Upper lobe of left lung (tissue), 6 donors: ENCODE measurements at places on chromosomes 2 and 18. TPM values are rescaled to one million over a fixed set of nuclear protein-coding genes. Genes with fewer than 3 reads are reported as not detected.
A peak's percentile ranks its signal among the peaks of the same experiment; 100 is the strongest.

DNA sequence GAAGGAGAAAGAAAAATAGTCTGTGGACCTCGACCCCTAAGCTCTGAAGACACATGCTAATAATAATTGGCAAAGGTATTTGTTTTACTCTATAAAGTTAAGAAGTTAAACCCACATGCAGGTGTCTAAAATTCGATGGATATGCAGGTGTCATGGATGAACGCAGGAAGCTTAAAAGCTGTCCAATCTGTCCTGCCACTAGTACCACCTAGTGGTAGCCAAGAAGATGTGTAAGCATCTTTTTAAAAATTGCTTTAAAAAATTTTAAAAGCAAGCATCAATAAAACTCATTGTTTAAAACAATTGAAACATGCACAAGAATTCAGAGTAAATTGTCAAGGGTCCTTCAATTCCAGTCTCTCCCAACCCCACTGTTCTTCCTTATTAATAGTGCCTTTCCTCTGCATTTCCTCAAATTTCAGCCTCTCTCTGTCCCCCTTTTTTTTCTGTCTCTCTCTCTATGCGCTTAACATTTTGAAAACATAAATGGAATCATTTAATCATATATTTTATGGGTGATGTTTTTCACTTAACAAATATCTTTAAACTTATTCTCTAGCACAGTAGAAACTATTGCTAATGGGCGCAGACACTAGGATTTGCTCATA, 30.6 kb upstream of the PPP3R1 start:
- no peak for DNase-seq
- no peak overlapping the region for H3K27ac ChIP-seq
- no peaks in the 10 kb centered on the region for H3K36me3 ChIP-seq
- H3K27me3 ChIP-seq, result no peaks in the 10 kb centered on the region

- H3K27me3 ChIP-seq, result no peaks in the 10 kb centered on the region
- DNase-seq, result no peak
- H3K4me1 ChIP-seq, result no peaks in the 10 kb centered on the region
- H3K4me3 ChIP-seq, result no peak overlapping the region
Measured at GRCh38 chr2:57333221-57333620, 713.4 kb upstream of the VRK2 start.

DNA sequence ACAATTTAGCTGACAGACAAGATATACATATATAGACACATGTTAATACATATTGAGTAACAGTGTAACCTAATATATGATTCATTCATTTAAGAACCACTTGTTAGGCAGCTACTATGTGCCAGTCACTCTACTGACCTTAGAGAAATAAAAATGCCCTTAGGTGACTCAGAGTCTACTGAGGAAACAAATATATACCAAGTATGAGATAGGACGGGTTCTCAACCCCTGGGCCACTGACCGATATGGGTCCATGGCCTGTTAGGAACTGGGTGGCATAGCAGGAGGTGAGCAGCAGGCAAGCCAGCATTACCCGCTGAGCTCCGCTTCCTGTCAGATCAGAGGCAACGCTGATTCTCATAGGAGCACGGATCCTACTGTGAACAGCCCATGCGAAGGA, 14.8 kb downstream of the STRN start:
- H3K4me3 ChIP-seq, result no peak overlapping the region
- H3K4me1 ChIP-seq, result peaks cover 5% of the 10 kb centered on the region
- no peaks in the 10 kb centered on the region for H3K36me3 ChIP-seq
- no peak overlapping the region for H3K27ac ChIP-seq

- no peak overlapping the region for H3K4me3 ChIP-seq
- no peaks in the 10 kb centered on the region for H3K36me3 ChIP-seq
- H3K27ac ChIP-seq, result no peak overlapping the region
- DNase-seq, result no peak
- H3K27me3 ChIP-seq, result no peaks in the 10 kb centered on the region
Measured at GRCh38 chr18:8217051-8217564, 392.1 kb upstream of the RAB12 start.

DNA sequence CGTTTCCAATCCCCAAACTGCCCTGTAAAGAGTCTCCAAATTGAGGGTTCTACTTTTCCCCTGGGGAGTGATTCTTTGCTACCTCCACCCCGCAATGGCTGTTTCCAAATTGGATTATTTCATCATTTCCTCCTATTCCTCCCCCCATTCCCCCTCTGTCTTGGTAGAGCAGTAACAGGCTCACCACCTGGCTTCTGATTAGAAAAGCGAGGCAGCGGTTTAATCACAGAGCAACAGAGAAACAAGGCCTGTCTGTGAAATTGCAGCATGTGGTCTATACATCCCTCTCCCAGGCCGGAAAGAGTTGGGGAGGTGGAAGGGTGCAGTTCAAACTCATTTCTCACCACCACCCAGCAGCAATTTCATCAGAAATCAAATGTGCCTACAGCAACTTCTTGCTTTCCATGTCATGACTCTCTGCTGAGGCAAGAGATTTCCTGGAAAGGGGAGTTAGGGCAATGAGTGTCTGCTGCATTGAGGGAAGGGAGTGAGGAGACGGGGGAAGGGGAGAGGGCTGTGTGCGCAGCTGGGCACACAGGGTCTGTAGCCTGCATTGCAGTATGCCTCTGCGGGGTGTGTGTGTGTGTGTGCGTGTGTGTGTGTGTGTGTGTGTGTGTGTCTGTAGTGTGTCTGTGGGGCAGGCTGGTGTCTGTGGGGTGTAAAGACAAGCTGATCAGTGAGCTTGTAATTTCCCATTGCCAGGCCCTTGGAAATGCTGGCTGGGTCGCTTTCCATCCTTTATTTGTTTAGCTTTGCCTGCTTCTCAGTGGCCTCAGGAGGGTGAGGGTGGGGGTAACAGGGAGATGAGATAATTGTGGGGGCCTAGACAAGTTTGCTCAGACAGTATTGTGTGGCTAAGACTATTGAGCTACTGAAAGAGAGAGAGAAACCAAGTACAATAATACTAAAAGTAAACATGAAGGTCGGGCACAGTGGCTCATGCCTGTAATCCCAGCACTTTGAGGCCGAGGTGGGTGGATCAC, 13.5 kb upstream of the IGFBP2 start:
- H3K27ac ChIP-seq, result no peak overlapping the region
- H3K4me1 ChIP-seq, result no peaks in the 10 kb centered on the region
- no peaks in the 10 kb centered on the region for H3K27me3 ChIP-seq
- DNase-seq, result no peak
- H3K4me3 ChIP-seq, result no peak overlapping the region

- H3K27ac ChIP-seq, result peak overlapping the region; percentile 69
- peaks cover 13% of the 10 kb centered on the region for H3K4me1 ChIP-seq
- H3K27me3 ChIP-seq, result no peaks in the 10 kb centered on the region
- no peak overlapping the region for H3K4me3 ChIP-seq
Measured at GRCh38 chr18:45686891-45687611, 36.9 kb upstream of the SLC14A1 start.

DNA sequence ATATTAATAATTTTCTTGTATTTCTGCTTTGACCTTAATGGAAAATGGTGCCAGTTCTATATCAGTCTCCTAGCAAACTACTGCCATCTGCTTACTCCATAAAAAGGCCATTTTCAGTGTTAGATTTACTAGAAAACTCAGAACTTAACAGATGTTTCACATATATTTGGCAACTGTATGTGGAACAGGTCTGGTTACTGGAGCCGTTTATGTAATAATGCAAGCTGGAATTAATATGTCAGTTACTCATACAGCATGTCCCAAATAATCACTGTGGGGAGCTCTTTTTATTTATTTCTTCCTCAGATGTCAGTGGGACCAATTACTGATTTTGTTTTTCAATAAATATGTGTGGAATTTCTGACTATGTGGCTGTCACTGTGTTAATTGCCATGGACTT, 1247.6 kb downstream of the CNTNAP5 start:
- H3K27me3 ChIP-seq, result no peaks in the 10 kb centered on the region
- H3K27ac ChIP-seq, result no peak overlapping the region
- DNase-seq, result no peak
- H3K4me1 ChIP-seq, result no peaks in the 10 kb centered on the region
- no peak overlapping the region for H3K4me3 ChIP-seq

GRCh38 chr18:59550174-59550516, 147.1 kb downstream of the CCBE1 start:
- H3K27me3 ChIP-seq, result no peaks in the 10 kb centered on the region
- no peaks in the 10 kb centered on the region for H3K4me1 ChIP-seq
- no peaks in the 10 kb centered on the region for H3K36me3 ChIP-seq
- H3K27ac ChIP-seq, result no peak overlapping the region
- DNase-seq, result no peak
- H3K4me3 ChIP-seq, result no peak overlapping the region

- no peaks in the 10 kb centered on the region for H3K36me3 ChIP-seq
- H3K4me1 ChIP-seq, result no peaks in the 10 kb centered on the region
- H3K27me3 ChIP-seq, result no peaks in the 10 kb centered on the region
- no peak for DNase-seq
- H3K4me3 ChIP-seq, result peak overlapping the region; percentile 49
Measured at GRCh38 chr2:189178054-189178453, 1.5 kb downstream of the COL5A2 start.

DNA sequence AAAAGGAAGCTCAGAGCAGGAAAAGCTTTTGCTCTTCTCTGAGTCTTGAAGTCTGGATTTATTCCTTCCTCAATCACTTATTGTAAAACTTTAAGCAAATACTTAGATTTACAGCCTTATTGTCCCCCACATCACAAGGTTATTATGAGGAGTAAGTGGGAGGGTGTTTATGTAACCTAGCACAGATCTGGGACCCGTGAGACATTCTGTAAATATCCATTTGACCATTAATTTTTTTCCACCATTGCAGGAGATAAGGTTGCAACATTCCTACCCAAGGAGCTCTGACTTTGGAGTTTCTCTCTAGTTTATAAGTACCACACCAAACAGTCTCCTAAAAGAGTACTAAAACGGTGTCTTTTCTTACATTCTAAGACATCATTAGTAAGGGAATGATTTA, 52.1 kb upstream of the CTIF start:
- H3K4me1 ChIP-seq, result peaks cover 7% of the 10 kb centered on the region

- no peaks in the 10 kb centered on the region for H3K27me3 ChIP-seq
- no peak overlapping the region for H3K4me3 ChIP-seq
- no peak overlapping the region for H3K27ac ChIP-seq
- DNase-seq, result no peak
- no peaks in the 10 kb centered on the region for H3K4me1 ChIP-seq
Measured at GRCh38 chr2:232339121-232340081, 39.1 kb upstream of the ALPP start.

DNA sequence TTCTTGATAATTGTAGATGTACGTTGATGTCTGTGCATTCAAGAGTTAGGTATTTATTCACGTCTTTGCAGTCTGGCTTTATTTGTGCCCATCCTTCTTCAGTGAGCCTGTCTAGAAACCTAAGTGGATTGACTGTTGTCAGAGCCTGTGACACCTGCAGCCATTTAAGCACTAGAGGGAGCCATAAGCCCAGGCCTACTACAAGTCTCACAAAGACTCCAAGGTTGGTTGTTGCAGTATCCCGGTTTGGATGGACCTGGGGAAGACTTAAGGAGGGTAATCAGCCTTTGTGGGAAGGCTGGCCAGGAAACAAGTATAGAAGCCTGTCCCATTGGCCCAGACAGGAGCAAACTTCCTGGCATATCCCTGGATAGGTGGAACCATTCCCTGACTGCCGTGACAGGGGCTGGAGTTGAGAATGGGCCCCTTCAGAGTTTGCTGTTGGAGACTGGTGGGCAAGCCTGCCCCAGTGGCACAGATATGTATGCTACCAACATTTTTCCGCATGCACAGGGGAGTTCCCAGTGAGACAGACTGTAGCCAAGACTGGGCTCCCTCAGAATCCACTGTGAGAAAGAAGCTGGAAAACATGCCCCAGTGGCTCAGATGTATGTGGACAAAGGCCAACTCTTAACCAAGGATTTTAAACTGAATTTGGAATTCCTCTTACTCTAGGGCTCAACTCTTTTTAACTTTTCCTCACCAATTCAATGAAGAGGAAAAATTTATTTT, 9.3 kb upstream of the LRRC30 start:
- no peaks in the 10 kb centered on the region for H3K36me3 ChIP-seq
- no peak overlapping the region for H3K27ac ChIP-seq
- H3K4me3 ChIP-seq, result no peak overlapping the region
- H3K27me3 ChIP-seq, result no peaks in the 10 kb centered on the region
- H3K4me1 ChIP-seq, result no peaks in the 10 kb centered on the region
- DNase-seq, result no peak

DNA sequence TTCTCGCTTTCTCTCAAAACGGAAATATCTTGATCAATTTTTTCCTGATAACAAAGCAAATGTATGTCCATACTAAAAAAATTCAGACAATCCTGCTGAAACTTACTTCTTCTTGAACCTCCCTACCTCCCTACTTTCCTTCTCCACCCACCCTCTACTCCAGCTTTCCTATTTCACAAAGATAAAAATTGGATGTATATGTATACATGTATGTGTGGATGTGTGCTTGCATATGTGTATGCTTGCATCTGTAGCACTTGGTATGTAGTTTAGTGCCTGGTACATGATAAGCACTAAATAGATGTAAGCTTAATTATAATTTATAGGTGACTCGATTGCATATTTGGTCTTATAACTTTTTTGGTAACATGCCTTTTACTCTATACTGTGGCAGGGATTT, 167.5 kb upstream of the ITGA4 start:
- no peak overlapping the region for H3K27ac ChIP-seq
- no peaks in the 10 kb centered on the region for H3K4me1 ChIP-seq
- H3K36me3 ChIP-seq, result no peaks in the 10 kb centered on the region
- H3K4me3 ChIP-seq, result no peak overlapping the region
- no peak for DNase-seq

DNA sequence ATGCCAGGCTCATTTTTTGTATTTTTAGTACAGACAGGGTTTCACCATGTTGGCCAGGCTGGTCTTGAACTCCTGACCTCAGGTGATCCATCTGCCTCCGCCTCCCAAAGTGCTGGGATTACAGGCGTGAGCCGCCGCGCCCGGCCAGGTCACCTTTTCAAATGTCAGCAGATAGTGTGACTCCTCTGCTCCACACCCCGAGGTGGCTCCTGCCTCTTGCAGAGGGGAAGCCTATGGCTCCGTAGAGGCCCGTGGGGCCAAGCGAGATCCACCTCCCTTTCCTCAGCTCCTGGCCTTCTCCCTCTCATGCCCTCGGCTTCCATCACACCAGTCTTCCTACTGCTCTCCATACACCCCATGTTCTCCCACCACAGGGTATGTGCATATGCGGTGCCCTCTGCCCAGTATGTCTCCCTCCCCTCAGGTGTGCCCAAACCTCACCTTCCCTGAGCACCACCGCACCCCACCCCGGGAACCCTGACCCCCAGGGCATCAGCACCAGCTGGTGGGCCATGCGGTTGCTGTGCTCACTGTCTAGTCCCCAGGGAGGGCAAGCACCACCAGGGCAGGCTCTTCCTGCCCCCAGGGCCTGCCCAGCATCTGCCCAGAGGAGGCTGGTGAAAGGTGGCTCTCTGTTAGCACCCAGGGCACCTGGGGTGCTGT, 10.7 kb downstream of the GPR17 start:
- DNase-seq, result peak; percentile 71
- peak overlapping the region; percentile 84 for H3K27ac ChIP-seq
- peaks cover 15% of the 10 kb centered on the region for H3K36me3 ChIP-seq
- H3K4me3 ChIP-seq, result no peak overlapping the region

Gene DNMT3A
- 25.6 TPM for total RNA-seq

Gene LYG2
- total RNA-seq, result not detected

Gene TXNDC2
- not detected for total RNA-seq

Gene SERPINB8
- 32.5 TPM for total RNA-seq

Gene FSHR
- not detected for total RNA-seq

Gene LRP2
- 27.7 TPM for total RNA-seq

Gene PPP1R1C
- total RNA-seq, result not detected

Gene LANCL1
- total RNA-seq, result 29.2 TPM

Gene NUP35
- 12.6 TPM for total RNA-seq
